ENCODE measurements at places on chromosomes 2 and 18.
A peak's percentile ranks its signal among the peaks of the same experiment; 100 is the strongest.

DNA sequence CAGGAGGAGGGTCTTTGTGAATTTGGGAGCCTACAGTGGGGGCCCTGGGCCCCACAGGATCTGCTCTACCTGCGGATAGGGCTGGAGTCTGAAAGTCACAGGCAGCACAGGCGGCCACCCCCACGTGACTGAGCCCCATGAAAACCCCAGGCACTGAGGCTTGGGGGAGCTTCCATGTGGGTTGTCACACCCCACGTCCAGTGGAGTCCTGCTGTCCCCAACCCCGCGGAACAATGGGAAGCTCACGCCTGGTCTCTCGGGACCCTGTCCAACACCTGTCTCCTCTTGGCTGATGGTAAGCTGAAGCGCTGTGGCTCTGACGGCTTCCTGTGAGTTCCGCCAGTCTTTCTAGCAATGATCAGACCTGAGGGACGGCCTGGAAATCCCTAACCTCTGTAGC is 85.8 kb downstream of the PTGR3 start:
- DNase-seq, result no peak

GRCh38 chr2:75077909-75078308 is 119.5 kb downstream of the POLE4 start:
- no peak for DNase-seq

- no peak for DNase-seq
These were observed 192.5 kb downstream of the SH3BP4 start for GRCh38 chr2:235144291-235144690.

- no peak for DNase-seq
These were observed 6.8 kb downstream of the SLC19A3 start for GRCh38 chr2:227710986-227711385.

DNA sequence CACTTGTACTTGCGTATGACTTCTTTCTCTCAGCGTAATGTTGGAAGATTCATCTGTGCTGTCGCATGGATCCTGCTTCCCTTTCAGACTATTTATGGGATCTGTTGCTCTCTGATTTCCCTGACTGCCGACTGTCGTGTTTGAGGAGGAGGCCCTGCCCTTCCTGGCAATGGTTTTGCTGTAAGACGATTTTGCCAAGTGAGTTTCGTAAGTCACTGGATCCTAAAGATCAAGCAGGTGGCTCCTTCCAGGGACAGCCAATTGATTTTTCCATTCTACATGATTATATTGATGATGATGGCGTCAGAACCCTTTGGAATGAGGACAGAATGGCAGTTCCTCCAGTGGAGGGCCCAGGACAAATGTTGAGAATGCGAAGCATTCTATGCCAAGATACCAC is 8.7 kb upstream of the B3GNT2 start:
- DNase-seq, result no peak

- DNase-seq, result no peak
These were observed at the start of gene GPR39 for GRCh38 chr2:132416723-132417395. Gene GPR39 (plus strand): TSS chr2:132416805.

DNA sequence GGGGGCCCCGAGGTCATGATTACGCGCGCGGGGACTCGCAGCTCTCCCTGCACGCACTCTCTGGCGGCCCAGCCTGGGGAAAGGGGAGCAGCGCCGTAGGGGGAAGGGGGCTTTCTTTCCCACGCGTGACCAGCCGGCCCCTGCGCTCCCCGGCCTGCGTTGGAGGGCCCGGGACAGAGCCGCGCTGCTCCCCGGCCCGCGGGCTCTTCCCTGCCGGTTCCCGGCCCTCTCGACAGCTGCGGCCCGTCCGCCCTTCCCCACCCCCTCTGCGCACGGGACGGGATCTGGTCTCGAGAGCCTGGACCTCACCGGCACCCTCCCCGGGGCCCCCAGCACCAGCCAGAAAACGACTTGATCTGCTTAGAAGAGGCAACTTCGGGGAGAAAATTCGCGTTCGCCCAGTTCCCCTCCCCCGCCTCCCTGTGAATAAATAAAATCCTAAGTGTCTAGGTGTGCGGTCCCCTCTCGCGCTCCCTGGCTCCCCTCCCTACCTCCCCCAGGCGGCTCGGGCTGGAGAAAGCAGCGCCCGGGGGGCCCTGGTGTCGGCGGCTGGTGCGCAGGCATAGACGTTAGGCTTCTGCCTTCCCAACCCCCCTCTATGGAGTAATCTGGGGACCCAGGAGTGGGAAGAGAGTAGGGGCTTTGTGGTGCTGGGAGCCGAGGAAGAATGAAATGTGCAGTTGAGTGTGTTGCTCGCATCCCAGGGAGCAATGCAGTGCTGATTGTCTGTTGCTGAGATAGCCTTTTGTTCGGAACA is 803 bp upstream of the FIGN start:
- no peak for DNase-seq

DNA sequence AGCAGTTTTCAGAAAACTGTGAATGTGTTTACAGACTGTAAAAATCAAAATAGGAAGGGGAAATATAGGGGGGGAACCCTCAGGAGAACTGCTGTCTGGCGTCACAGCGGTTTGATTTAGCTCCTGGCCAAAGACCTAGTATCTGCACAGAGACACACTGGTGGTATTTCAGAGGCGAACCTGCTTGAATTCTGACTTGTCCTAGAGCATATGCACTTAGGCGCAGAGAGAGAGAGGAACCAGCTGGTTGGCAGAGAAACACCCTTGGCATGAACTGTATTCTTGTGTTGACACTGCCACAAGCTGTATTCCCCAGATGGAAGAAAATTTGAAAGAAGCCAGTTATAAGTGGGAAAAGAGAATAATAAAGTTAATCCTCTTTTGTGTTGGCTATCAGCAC is 506.5 kb upstream of the NRP2 start:
- DNase-seq, result no peak

DNA sequence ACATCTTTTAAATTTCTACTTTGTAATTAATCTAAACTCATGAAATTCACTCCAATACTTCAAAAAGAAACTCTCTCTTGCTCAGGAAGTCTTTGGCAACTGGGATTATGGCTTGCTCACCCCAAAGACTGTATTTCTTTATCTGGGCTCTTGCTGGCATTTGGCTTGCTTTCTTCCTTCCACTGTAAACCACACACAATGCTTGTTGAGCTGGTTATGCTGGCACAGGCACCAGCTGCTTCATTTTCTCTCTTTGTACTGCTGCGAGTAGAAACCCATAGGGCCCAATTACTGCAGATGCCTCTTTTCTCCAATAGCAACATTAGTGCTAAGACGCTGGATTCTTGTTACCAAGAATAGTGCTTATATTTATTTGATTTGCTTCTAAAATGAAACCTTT is 51.4 kb downstream of the SLC38A11 start:
- DNase-seq, result no peak

- DNase-seq, result no peak
These were observed 89.9 kb downstream of the ACSL3 start for GRCh38 chr2:222950638-222951285.

GRCh38 chr2:26157580-26157979 is 15.3 kb upstream of the GAREM2 start:
- no peak for DNase-seq

GRCh38 chr2:157466764-157467163 is 22.9 kb upstream of the CYTIP start:
- no peak for DNase-seq

DNA sequence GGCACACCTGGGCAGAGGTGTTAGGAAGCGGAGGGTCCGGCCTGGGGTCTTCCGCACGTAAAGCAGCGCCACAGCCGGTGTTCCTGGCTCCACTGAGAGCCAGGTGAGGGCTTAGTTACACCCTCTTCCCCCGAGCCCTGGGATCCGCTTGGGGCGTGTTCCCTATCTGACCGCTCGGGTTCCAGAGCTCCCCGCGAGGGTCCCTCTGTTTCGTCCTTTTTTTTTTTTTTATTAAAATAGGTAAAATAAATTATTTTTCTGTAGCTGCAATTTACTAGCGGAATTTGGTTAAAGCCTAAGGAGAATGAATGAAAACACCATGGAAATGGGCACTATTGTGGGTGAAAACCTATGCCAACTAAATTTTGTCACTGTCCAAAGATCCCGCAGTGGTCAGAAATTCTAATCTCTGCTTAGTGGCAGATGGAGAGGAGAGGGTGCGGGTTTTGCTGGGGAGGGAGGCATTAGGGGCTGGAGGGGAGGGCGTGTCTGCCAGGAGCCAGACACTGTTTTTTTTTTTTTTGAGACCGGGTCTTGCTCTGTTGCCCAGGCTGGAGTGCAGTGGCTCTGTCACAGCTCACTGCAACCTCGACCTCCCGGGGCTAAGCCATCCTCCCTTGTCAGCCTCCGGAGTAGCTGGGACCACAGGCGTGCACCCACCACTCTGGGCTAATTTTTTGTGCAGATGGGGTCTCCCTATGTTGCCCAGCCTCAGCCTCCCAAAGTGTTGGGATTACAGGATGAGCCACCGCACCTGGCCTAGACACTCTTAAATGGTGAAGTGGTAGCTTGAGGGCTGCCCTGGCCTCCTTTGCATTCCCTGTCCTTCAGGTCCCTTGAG is 834 bp downstream of the PDCL3 start:
- DNase-seq, result no peak

DNA sequence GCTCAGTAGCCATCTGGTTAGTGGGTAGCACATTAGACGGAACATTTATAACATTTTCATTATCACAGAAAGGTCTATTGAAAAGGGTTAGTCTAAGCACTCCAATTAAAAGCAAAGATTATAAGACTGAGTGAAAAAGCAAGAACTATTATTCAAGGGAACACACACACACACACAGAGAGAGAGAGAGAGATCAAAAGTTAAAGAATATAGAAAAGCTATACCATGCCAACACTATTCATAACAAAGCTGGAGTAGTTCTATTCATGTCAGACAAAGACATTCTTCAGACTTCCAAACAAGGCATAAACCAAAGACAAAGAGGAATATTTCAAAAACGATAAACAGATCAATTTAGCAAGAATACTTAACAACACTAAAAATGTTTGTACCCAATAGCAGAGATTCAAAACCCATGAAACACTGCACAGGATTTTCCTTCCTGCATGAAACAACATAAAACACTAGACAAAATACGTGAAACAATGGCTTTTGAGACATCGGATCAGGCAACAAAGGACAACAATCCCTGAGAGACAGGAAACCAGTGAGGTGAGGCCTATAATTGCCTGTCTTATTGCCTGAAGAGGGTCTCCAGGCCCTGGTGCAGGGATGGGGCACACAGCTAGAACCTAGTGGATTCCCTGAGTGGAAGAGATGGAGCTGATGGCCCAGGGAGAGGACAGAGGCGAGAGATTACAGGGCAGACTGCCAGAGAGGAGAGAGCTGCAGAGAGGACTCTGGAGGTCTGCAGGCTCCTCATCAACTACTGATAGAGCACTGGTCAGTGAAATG is 83.6 kb upstream of the NPAS2 start:
- DNase-seq, result no peak

- DNase-seq, result no peak
These were observed 15.8 kb downstream of the LCT start for GRCh38 chr2:135821190-135821589.

DNA sequence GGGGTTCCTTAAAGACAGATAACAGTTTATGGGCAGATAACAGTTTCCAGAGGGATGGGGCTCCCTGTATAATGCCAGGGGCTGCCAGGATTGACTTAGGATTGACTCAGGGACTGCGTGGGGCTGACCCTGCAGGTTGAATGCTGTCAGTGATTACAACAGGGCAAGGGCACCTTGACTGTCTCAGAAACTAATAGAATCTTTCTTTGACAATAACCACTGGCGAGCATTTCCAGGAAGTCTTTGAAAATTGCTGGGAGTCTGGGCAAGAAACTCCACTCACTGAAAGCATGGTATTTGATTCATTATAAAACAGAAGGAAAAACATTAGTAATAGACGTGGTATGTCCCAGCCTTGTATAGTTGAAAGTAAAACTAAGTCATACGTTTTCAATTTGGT is 101.0 kb downstream of the GPD2 start:
- no peak for DNase-seq

GRCh38 chr2:2646433-2647051 is 315.5 kb upstream of the MYT1L start:
- DNase-seq, result peak; percentile 30

DNA sequence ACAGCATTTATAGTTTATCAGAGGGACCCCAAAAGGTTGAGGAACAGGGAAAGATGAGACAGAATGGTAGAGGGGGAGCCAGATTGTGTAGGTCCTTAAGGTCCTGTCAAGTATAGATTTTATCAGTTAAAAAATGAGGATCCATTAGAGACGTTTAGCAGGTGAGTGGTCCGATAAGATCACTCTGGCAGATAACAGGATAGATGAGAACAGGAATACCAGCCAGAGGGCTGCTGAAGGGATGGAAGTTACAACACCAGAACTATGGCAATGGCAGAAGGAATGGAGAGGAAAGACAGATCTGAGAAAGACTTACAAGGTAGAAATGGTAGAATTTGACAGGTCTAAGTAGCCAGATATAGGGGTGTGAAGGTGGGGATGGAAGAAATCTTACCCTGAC is 141.7 kb downstream of the CDH20 start:
- DNase-seq, result no peak

- no peak for DNase-seq
These were observed 136.8 kb upstream of the EPHA4 start for GRCh38 chr2:221708902-221709301.

DNA sequence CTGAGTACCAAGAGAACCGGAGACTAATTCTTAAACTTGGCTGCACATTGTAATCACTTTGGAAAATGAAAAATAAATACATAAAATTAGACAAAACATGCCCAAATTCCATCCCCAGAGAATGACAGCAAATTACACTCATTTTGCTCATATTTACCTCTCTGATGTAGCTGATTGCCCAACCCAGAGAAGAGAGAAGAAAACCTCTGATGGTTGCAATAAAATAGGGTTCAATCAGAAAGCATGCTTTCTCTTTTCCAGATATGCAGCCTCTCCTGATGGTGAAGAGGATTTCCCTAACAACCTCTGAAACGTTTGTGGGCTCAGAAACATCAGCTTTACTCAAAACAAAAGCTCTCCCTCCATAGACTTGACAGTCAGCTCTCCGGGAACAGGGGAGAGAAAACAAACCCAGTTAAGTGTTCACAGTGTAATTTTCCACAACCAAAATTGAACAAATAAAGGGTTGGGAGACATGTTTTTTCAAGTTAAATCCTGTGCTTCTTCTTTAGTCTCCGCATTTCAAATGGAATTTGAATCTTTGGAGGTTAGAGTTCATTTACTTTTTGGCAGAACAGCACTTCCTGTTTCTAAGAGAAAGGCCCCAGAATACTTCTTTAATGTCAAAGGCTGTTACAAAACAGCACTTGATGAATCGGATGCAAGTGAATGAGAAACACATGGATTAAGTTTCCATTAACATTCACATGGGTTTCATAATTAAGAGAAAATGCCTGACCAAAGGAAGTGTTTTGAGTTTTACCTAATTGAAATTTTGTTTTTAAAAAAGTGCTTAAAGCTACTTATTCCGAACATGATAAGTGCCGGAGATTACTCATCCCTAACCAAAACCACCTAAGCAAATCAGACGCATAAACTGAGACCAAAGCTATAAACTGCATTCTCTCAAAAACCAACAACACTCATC is 570.1 kb upstream of the SYT4 start:
- no peak for DNase-seq

- no peak for DNase-seq
These were observed 27.1 kb downstream of the SCN3A start for GRCh38 chr2:165176780-165177179.

GRCh38 chr18:67218556-67218955 is 298.0 kb downstream of the DSEL start:
- no peak for DNase-seq
